Stimulated activated CD4-positive, alpha-beta T cell treated with anti-CD3 and anti-CD28 coated beads, Interleukin-1b, Interleukin-23, amount 100 ng/mL, for 1 hour (primary cell): ENCODE measurements at places on chromosomes 12 and 14.

DNA sequence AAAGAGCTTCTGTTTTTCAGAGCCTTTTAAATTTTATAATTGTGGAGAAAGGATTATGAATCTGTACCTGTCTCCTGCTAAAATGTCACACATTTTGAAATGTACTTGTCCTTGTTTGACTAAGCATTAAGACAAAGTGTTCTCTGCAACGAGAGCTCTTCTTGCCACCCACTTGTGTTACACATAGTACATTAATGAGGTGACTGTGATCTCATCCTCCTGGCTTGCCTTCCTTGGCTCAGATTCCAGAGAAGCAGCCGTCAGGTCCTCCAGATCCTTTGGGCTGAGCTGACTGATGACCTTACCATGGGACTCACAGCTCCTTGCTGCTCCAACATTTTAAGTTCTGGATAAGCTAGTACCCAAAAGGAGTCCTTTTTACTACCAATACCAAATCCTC is 81.4 kb downstream of the BBS10 start:
- no peak for DNase-seq

DNA sequence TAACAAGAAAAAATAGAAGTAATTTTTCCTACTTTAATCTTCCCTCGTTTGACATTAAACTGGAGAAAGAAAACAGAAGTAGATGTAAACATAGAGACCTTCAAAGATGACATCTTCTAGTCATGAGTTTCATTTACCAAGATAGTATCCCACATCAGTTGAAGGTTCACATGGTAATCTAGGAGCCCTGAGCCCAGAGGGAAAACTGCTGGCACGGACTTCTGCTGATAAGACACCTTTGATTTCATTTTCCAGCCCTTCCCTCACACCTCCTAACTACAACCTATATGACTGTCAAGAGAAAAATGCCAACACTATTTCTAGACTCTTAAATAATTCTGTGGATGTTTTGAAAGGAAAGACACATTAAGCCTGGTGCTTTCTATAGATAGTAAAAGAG is 46.0 kb upstream of the CCDC175 start:
- DNase-seq, result no peak

GRCh38 chr14:95850429-95850828 is 26.2 kb upstream of the TUNAR start:
- DNase-seq, result no peak

- no peak for DNase-seq
Measured at GRCh38 chr12:45050751-45051571, at the start of gene DBX2. TSS of gene DBX2 (minus strand) at chr12:45051099. CDS start at chr12:45050927, 172 bp downstream.

GRCh38 chr14:67850066-67850830 is 30.7 kb downstream of the RAD51B start:
- DNase-seq, result no peak

DNA sequence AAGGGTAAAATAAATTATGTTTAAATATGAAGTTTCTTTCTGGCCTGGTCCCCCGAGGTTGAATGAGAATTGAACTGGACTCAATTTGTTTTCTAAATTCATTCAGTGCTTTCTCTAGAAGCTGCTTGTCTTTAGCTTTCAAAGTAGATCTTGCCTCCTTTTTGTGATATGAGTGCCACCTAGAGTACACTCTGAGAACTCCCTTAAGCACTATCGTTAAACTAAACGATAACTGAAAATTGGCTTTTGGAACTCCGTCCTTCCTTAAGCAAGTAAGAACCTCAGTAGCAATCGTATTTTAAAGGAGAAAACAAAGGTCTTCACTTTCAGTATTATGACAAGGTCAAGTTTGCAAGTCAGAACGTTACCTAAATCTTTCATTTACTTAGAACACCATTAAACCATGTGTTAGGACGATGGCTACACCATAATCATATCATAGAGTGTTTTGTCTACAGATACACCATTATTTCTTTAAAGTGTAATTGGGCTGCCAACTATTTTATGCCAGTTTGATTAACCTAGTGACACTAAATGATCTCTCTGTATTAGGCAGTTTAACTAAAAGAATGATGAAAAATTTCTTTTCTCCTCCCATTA is 364.8 kb downstream of the SNAPC1 start:
- no peak for DNase-seq

DNA sequence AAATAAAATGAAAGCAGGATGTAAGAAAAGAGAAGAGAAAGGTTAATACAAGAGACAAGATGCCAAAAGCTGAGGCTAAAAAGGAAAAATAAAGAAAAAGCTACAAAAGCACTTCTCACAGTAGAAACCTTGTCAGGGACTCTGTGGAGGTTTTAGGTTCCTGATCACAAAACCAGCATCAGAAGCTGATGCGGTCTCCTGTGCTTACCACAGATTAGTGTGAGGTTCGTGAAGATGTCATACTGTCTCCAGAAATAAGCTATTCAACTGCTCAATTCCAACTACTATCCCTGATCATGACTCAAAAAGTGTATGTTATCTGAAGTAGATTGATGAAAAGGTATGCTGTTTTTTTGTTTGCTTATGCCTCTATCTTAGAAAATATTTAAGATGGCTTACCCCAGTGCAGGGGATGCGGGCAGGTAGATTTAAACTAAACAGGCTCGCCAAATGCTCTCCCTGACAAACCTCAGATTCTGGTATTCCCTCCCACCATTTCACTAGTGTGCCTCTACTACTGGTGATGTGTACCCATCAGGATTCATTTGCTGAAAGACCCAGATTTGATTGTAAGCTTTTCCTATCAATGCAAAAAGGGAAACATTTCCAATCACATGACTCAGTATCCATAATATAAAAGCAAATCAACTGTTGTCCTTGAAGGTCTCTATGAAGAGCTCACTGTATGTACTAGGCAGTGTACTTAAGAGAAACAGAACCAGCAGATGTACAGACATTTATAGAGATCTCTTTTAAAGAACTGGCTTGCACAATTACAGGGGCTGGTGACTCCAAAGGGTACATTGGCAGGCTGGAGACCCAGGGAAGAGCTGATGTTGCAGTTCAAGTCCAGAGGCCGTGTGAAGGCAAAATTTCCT is 169.5 kb upstream of the FOXN3 start:
- no peak for DNase-seq

DNA sequence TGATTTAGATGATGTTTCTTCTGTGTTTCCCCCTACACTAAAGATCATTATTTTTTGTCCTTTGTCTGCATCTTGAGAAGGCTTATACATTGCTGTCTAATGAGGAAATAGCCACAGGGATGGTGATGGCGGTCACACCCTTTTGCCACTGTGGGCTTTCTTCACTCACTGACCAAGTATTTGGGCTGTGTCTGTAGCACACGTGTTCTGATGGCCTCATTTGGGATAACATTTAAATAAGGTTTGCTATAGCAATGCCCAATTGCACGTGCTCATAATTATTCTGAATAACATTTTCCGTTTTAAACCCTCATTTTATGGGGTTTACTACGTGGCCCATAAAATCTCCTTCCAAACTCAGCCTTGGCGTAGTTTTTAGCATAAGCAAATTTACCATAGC is 230.3 kb upstream of the PRICKLE1 start:
- DNase-seq, result no peak

DNA sequence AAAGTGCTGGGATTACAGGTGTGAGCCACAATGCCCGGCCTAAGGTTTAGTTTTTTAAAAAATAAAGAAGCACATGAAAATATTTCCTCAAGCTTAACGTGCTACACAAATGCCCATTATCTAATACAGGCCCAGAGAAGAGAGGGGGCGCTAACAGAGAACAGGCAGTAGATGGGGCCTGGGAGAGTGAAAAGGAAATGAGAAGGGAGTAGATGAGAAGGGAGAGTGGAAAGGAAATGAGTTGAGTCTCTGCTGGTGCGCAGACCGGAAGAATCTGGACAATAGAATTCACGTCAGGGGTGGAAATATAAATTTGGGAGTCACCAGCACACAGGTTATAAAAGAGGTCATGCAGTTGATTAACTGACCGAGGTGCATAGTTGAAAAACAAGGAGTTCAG is 10.7 kb downstream of the PXN start:
- DNase-seq, result no peak

DNA sequence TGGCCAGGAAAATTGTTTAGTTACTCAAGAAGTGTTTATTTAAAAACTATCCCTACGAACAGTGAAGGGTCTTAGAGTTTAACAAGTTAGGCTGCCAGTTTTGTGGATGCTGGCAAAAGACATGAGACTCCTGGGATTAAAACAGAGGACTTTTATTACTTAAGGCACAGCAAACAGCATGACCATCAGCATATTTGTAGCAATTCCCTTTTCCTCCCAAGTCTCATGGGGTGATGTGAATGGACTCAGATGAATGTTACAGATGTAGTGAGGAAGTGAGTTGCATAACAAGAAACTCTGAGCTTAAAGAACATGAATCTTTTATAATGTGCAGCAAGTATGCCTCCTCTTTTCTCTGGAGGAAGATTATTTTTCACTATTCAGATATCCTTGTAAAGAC is 695.8 kb downstream of the RPS29 start:
- DNase-seq, result no peak
